Brain microvascular endothelial cell (primary cell): ENCODE measurements at places on chromosomes 13 and 19.

- no peak for DNase-seq
These were observed 4.9 kb downstream of the SMG9 start for GRCh38 chr19:43749898-43750297.

DNA sequence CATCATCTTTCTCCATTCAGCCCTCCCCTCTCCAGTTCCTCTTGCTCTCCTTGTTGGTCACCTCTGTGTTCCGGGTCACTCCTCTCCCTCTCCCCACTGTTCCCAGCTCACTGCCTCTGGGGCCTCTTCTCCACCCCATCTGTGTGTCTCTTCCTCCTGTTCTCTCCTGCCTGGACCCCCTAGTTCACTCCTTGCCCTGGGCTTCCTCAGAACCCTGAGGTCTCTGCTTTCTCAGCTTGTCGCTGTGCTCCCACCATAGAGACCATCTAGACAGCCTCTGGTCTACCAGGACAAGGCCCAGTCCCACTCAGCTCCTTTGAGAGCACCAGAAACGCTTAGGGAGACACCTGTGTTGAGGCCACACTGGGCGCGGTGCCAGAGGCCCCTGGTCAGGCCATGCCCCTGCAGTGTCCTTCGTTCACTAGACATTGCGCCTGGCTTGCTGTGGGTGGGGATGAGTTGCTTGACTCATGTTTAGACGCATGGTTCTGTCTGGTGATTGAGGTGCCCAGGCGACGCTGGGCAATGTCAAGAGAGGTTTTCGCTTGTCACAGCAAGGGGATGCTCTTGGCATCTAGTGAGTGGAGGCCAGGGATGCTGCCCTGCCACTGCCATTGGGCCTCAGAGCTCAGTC, 4.8 kb downstream of the LENG9 start:
- no peak for DNase-seq

DNA sequence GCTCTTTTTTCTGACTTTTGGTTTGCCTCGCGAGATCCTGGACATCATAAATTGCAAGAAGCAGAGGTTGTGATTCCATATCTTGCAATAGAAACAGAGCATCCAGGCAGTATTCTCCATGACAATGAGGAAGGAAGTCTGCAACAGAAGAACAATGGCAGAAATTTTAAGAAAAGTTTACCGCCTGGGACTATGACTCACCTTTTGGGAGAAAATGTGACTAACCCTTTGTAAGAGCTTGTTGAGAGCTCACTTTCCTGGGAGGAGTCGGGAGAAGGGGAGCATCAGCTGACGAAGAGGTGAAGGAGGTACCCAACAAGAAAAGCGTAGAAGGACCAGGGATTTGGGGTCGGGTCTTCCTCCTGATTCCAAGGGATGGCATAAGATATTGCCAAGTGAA, 34.3 kb upstream of the TNFSF11 start:
- peak; percentile 52 for DNase-seq

GRCh38 chr19:2984215-2984528, 6.8 kb downstream of the TLE6 start:
- no peak for DNase-seq

DNA sequence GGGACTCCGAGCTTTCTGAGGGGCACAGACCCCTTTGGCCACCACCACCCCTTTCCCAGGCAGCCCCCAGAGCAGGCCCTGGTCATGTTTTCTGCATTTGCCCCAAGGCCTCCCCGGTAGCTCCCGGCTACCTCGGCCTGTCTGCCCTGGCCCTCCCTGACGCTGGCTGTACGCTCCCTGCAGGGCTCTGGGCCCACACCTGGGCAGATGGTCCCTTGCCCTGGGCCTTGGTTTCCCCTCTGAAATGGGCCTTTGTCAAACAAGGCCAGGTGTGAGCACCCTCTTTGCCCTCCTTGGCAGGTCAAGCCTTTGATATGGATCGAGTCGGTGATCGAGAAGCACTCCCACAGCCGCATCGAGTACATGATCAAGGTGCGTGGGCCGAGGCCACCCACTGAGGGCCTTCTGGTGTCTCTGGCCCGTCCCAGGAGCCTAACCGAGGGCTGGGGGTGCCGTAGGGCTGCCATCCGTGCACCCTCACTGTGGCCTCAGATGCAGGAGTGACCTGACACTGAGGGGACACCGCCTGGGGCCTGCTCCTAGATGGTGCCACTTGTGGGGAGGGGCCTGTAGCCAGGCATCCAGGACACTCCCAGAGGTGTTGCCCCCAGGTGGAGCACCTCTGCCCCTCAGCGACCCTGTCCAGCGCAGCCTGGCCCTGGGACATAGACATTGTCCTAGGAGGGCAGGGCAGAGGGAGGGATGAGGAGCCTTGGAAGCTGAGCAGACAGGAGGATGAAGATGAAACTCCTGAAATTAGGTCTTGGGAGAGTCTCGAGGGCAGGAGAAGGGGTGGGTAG, 30.3 kb downstream of the AP1M1 start:
- DNase-seq = no peak

GRCh38 chr13:91311491-91311890, 36.0 kb upstream of the MIR17HG start:
- no peak for DNase-seq

GRCh38 chr19:48752496-48753365, at the start of gene FUT1:
Gene FUT1 (minus strand): TSS chr19:48752641. CDS start chr19:48751281, 1,360 bp downstream.
- no peak for DNase-seq

GRCh38 chr13:50599046-50599445, 244.4 kb downstream of the DLEU7 start:
- DNase-seq = no peak

DNA sequence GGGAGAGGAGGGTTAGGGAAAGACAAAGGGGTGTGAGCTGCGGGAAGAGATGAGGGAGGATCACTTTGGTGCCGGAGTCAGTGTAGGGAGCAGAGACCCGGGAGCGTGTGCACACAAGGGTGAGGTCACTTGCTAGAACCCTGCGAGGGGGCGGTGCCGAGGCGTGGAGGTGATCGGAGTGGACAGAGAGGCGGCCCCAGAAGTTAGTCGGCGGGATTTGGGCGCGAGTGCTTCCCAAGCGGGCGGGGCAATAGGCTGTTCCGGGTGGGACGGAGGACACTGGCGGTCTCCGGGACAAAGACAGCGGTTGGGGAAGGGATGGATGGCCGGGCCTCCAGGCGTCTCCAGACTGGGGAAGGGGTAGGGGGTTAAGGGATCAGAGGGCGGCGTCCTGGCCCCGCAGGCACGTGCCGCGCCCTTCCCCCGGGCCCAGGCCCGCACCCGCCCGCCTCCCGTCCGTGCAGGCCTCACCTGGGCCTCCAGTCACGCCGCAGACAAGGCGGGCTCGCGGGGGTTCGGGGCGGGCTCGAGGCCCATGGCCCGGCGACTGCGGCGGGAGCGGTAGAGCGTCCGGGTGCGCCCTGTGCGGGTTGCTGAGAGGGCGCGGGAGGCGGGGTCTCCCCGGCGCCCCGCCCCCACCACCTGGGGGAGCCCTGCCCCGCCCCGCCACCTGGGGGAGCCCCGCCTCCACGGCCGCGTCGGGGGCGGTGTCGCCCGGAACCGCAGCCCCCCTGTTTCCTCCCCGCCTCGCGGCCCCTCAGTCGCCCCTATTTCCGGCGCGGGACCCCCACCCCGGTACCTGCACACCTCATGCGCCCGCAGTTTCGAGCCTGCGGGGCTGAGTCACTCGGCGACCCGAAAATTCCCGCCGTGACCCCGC, at the start of gene LPAR2:
Gene LPAR2, minus strand, starts transcription at position 600 of the 880 bp plus-strand sequence. CDS start 945 bp downstream, outside the sequence.
- DNase-seq = no peak

DNA sequence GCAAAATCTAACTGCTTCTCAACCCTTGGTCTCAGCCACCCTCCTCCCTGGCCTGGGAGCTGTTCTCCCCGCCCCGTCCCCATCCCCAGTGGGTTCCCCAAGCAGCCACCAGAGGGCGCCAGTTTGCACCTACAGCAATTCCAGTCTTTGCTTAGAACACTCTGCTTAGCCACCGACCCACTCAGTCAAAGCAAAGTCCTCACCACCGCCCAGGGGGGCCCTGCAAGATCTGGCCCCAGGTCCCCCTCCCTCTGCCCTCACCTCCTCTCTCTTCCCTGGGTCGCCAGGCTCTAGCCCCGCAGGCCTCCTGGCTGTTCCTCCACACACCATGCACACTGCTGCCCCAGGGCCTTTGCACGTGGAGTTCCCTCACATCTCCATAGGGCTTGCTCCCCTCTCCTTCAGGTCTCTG, 12.4 kb downstream of the TMEM143 start:
- DNase-seq = peak; percentile 55

- peak; percentile 34 for DNase-seq
These were observed 8.5 kb downstream of the CDX2 start for GRCh38 chr13:27960362-27961226.

- DNase-seq = peak; percentile 88
These were observed at the start of gene IRF2BP1 for GRCh38 chr19:45885556-45886426. Gene IRF2BP1 (minus strand): TSS chr19:45886141. CDS start chr19:45885774, 367 bp downstream.

- DNase-seq = no peak
These were observed 613.2 kb upstream of the KLF12 start for GRCh38 chr13:74747186-74747955.

- no peak for DNase-seq
These were observed 66.7 kb downstream of the SIPA1L3 start for GRCh38 chr19:37973666-37974065.

DNA sequence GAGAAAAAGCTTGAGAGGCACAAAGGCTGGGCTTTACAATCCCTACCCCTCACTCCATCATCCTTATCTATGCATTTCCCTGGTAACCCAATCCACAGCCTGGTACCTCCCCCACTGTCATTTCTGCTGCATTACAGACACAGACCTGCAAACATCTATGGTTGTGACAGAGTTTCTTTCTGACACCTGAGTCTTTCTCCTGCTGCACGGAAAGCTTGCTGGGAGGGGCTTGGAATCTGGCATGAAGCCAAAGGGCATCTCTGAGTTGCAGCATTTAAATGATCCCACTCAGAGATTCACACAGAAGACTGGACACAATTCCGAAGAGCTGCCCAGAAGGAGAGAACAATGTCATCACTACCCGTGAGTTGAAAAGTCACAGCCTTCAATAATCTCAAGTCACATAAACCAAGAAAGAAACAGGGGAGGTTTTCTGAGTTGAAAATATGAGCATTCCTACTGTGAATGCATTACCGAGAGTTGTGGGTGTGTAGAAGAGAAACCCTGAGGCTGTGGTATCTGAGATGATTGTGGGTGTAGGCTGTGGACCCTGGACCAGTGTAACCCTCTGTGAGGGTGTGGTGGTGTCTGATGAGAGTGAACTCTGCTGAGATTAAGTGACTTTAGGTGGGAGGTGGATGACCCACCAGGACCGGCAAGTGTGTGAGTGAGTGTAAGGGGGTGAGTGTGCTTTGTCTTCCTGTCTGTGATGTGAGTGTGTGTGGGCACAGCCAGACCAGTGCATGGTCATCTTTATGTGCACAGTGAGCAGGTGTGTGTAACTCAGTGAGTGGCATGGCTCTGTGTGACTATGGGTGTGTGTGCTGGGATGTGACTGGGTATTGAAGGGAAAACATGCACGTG, at the start of gene LGALS14:
Gene LGALS14, plus strand, starts transcription at position 301 of the 864 bp plus-strand sequence. Its CDS starts 48 bp downstream, at position 349.
- no peak for DNase-seq

DNA sequence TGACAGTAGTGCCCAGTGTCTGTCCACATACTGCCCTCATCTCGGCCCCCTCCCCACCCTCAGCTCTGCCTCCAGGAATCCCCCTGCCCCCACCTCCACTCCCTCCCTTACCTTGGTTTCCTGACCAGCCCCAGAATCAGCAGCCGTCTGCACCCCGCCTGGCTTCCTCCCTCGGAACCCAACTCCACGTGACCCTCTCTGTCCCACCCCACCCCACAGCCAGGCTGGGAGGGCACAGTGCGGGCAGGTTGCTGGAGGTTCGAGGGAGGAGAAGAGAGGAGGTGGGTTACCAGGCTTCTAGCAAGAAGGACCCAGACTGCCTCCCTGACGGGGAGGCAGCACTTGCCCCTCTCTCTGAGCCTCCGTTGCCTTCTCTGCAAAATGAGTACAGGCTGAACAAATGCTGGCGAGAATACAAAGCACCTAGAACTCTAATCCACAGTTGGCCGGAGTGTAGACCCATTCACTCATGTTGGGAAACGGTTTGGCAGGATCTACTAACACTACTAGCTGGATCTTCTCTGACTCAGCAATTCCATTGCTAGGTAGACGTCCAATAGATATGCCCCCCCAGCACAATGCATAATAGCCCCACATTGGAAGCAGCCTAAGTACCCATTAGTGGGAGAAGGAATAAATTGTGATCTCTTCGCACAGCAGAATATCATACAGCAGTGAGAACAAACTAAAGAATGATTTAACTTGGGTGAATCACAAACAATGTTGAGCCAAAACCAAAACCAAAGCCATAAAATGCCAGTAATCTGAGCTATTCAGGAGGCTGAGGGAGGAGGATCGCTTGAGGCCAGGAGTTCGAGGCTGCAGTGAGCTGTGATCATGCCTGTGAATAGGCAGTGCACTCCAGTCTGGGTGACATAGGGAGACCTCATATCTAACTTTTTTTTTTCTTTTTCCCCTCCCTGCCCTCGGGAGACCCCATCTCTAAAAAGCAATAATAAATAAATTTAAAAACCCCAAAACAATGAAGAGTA, at the start of gene RASAL3:
Gene RASAL3, minus strand, starts transcription at position 151 of the 992 bp plus-strand sequence. CDS start 186 bp downstream, outside the sequence.
- DNase-seq = no peak
